Hematopoietic multipotent progenitor cell treated with erythropoietin and hydrocortisone succinate and interleukin-3 and kit ligand, for 8 days (in vitro differentiated cells): ENCODE measurements at places on chromosomes 13 and 19.

- DNase-seq, result no peak
Observed at GRCh38 chr13:38898481-38898880, 92.2 kb downstream of the STOML3 start.

DNA sequence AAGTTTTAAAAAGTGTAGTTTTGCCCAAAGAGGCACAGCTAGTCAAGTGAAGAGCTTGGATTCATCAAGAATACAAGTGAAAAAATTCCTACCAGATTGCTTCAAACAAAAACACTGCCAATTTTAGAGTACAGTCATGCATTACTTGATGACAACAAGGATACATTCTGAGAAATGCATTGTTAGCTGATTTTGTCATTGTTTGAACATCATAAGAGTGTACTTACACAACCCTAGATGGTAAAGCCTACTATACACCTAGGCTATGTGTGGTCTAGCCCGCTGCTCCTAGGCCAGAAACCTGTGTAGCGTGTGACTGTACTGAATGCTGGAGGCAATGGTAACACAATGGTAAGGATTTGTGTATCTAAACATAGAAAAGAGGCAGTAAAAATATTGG lies 41.1 kb downstream of the TMTC4 start:
- DNase-seq, result no peak

DNA sequence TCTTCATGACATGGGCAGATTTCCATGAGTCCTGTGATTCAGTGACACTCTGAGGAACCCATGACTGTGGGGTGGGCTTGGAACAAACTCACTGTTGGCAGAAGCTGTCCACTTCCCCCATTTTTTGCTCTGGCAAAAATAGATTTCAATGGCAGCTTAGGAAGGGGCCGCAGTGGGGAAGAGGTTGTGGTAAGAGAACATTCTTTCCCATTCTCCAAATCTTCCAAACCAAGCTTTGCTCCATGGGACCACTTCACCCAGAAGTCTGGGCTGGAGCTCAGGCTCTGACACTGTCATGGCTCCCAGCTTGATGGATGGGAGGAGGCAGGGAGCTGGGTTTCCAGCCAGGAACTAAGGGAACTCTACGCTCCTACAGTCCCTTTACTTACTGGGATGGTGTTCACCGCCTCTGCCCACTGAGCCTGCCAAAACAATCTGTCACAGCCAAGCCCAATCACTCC lies 24.9 kb upstream of the MEDAG start:
- DNase-seq, result no peak

DNA sequence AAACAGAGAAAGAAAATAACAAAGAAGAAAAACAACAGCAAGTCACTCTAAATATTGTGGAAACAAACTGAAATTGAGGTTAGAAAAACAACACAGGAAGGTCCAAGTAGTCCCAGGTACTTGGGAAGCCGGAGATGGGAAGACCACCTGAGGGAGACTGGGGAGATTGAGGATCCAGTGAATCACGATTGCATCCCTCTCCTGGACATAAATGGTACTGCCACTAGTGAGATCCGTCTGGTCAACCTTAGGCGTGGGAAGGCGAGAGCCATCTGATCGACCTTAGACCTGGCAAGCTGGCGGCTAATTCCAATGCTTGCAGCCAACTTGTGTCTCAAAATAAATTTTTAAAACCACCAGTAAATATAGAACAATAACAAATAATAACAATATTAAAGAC lies 81.9 kb downstream of the ZNF726 start:
- peak; percentile 20 for DNase-seq

- peak; percentile 96 for DNase-seq
Observed at GRCh38 chr13:49110122-49110912, 109.8 kb upstream of the MLNR start.

- DNase-seq, result peak; percentile 46
Observed at GRCh38 chr19:2567580-2567979, 91.7 kb downstream of the GADD45B start.

DNA sequence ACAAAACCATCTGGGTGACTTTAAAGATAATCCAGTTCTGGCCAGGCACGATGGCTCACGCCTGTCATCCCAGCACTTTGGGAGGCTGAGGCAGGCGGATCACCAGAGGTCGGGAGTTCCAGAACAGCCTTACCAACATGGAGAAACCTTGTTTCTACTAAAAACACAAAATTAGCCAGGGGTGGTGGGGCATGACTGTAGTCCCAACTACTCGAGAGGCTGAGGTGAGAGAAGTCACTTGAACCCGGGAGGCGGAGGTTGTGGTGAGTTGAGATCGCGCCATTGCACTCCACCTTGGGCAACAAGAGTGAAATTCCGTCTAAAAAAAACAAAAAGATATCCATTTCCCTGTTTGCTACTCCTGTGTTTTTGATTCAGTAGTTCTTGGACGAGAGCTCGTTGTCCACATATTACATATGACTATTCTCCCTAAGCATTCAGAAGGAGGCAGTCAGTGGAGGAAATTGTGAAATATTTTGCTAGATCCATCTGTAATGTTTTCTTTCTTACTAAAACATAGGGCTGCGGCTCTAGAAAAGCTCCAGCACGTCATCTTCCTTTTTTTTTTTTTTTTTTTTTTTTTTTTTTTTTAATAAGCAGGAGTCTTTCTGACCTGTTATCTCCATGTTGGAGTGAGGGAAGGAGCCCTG lies 33.6 kb downstream of the ZNF701 start:
- DNase-seq, result no peak

GRCh38 chr19:58578012-58578925 lies 5.1 kb upstream of the MZF1 start:
- no peak for DNase-seq

- DNase-seq, result no peak
Observed at GRCh38 chr19:3338541-3339181, 27.7 kb upstream of the NFIC start.

DNA sequence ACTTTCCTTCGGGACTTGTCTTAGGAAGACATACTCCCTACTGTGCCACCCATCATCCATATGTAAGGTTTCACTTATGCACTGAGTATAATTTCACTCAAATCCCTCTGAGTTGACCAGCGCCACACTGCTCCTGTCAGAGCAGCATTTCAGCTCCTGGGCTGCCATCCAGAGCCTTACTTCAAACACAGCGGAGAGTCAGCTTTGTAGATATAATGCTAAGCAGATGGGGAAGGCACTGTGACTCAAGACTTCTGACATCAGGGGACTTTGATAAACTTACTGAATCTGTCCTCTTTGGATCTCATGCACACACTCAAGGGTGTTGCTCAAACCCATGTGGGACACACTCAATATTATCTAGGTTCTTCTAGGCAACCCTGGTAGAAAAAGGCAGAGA lies 34.9 kb downstream of the DOCK9 start:
- no peak for DNase-seq

DNA sequence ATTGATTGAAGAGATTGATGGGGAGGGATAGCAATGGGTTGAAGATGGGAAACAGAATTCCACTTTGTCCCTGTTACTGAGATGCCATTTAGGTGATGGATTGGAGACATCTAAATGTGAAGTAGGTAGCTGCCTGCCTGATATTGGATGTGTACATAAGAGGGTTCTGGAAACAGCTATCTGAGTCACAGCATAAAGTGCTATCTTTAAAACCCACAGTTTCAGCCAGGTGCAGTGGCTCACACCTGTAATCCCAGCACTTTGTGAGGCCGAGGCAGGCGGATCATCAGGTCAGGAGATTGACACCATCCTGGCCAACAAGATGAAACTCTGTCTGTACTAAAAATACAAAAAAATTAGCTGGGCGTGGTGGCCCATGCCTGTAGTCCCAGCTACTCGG lies 72.6 kb downstream of the DNAJC3 start:
- no peak for DNase-seq

- DNase-seq, result no peak
Observed at GRCh38 chr19:555474-555808, 11.6 kb downstream of the GZMM start.

DNA sequence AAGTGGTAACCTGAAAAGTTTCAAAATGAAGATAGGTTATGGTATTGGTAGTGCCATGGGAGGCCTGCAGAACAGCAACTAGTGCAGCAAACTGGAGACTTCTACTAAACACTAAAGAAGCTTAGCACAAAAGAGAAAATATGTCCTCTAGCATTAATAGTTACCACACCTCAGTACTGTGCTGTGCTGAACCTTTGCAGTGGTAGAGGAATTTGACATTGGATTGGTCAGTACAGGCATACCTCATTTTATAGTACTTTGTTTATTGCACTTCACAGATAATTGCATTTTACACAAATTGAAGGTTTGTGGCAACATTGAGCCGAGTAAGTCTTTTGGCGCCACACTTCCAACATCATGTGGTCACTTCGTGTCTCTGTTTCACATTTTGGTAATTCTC lies 40.4 kb downstream of the ZMYM2 start:
- no peak for DNase-seq

DNA sequence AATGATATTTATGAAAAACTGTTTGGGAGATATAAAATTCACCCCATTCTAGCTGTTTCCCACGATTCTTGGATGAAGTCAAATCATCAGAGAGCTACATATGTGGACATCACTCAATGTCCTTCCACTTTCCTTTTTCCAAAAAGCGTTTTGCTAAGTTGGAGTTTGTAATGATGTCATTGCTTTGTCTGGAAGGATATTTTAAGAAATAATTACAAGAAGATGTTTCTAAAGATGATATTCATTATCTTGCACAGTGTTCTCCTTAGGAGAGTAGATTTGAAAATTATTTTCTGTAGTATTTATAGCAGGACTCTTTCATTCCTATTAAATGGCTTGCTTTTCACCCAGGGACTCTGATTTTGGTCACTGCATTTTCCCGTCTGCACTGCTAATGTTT lies 851.2 kb downstream of the EFNB2 start:
- DNase-seq, result no peak

- no peak for DNase-seq
Observed at GRCh38 chr13:59970847-59971246, 192.9 kb downstream of the DIAPH3 start.

DNA sequence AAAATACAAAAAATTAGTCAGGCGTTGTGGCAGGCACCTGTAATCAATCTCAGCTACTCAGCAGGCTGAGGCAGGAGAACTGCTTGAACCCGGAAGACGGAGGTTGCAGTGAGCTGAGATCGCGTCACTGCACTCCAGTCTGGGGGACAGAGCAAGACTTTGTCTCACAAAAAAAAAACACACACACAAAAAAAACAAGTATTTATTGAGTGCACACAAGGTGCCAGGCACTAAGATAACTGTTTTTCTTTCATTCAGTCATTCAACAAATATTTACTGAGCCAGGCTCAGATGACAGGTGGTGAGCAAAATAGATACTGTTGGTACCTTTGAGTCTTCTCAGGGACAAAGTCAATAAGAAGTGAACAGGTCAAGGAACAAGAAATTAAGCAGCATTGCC lies 6.3 kb downstream of the CIB3 start:
- DNase-seq, result no peak

DNA sequence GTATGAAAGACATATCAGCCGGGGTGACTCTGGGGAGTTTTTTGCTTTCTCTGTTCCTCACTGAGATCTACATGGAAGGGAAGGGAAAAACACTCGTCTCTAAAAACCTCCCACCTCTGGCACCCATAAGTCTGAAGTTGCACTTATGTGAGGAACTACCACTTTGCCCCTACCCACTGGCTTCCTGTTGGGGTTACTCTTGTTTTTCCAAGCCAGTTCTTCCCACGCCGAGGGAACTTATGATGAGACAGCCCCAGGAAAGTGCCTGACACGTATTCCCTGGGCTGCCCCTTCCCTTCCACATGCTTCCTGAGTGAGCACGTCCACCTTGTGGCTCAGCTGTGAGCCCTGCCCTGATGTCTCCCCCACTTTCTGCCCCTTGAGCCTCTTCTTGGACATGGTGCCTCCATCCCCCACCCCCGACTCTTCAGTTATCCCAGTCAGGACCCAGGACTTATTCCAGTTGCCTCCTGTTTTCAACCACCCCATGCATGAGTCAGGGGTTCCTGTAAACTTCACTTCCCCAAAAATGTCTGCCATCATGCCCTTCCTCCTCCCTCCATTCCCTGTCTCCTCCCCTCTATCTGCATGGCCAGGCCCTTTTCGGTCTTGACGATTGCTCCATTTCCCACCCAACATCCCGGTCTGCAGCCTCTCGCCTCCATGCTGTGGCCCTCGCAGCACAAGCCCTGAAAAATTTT lies 5.1 kb upstream of the SIGLEC7 start:
- DNase-seq, result no peak
